ENCODE measurements at places on chromosomes 2 and 18. TPM values are rescaled to one million over a fixed set of nuclear protein-coding genes. Genes with fewer than 3 reads are reported as not detected.

FTCDNL1 gene
- 3.6 TPM for total RNA-seq

DNA sequence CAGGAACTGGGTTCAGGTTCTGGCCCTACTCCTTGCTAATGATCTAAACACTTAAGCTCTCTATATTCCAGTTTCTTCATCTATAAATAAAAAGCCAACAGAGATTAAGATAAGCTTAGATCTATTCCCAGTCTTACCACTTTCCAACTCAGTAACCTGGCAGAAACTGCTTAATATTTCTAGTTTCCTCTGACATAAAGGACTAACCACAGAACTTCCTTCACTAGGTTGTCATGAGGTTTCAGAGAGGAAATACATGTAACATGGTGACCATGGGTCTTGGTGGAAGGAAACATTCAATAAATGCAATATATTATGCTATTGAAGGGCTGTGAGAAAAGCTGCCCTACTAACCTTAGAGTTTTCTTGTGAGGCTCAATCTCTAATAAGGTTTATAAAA, 114.4 kb upstream of the PDE1A start:
- no peak for DNase-seq
- no peak overlapping the region for H3K27ac ChIP-seq
- no peak overlapping the region for H3K4me3 ChIP-seq
- H3K4me1 ChIP-seq, result peaks cover 2% of the 10 kb centered on the region

GRCh38 chr18:44997174-44997573, 316.5 kb downstream of the SETBP1 start:
- H3K27ac ChIP-seq, result no peak overlapping the region
- H3K27me3 ChIP-seq, result no peaks in the 10 kb centered on the region
- H3K36me3 ChIP-seq, result no peaks in the 10 kb centered on the region
- no peaks in the 10 kb centered on the region for H3K4me1 ChIP-seq
- H3K4me3 ChIP-seq, result no peak overlapping the region

DNA sequence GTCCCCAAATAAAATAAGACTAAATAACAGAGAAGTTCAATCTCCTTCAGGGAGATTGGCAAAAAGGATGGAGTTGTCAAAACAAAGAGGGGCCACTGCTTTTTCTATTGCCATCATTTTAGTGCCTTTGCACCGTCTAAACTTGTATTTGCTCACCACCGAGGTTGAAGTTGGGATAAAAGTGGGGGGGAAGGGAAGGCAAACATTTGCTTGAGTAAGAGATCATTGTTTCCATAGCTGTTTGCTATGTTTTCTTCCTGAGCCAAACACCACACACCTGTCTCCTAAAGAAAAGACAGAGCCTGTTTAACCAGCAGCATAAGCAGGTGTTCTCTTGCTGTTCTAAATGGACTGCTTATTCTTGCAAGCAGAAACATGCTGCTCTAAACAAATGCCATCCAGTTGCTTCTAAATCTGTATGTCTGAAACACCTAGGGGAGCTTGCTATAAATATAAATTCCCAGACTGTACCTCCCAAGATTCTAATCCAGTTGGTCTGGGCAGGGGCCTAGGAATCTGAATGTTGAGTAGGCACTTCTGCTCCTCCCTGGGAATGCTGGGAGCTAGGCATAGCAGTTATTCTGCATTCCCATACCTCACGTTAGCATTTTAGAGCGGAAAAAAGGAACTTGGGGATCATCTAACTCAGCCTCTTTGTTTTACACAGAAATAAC, 179.4 kb upstream of the ARL4C start:
- peaks cover 43% of the 10 kb centered on the region for H3K4me1 ChIP-seq
- H3K4me3 ChIP-seq, result no peak overlapping the region
